ENCODE measurements at places on chromosomes 4 and X. TPM values are rescaled to one million over a fixed set of nuclear protein-coding genes. Genes with fewer than 3 reads are reported as not detected.

Gene FREM3
- not detected for total RNA-seq

Gene GLRB
- total RNA-seq, result 1.5 TPM

Gene TACR3
- not detected for total RNA-seq

Gene ADAMTS3
- total RNA-seq, result 0.36 TPM

Gene CDX4
- not detected for total RNA-seq

Gene HMGN5
- total RNA-seq, result 1.4 TPM

Gene HTR2C
- total RNA-seq, result not detected

Gene EVC
- total RNA-seq, result 67.2 TPM

Gene FAM200B
- 31.3 TPM for total RNA-seq

Gene PIR
- 150 TPM for total RNA-seq

Gene TNIP3
- not detected for total RNA-seq

Gene EVC2
- 12.0 TPM for total RNA-seq

Gene MTTP
- 0.46 TPM for total RNA-seq

Gene KLHL13
- 1.1 TPM for total RNA-seq

Gene FAM47A
- total RNA-seq, result not detected

Gene SHOX
- not detected for total RNA-seq

Gene MAGEA2B
- not detected for total RNA-seq

Measured in melanocyte of skin (primary cell).